ENCODE measurements at places on chromosomes 3 and 15.
A peak's percentile ranks its signal among the peaks of the same experiment; 100 is the strongest.

DNA sequence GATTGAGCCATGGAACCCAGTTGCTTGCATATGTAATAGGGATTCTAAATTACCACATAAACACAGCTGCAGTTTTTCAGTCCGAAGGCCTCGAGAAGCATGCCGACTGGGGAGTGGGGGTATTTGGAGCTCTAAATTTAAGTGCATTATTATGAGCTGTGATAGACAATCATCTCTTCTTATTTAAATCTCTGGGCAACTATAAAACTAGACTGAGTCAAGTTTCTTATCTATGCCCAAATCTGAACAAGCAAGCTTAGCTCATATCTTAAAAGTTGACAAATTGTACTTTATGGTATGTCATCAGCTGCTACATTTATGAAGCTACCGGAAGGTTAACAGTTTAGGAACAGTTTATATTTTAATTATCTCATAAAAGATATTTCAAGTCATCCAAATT is 19.5 kb upstream of the THRB start:
- DNase-seq: no peak

- DNase-seq: no peak
These were observed 37.3 kb upstream of the ATP10A start for GRCh38 chr15:25900431-25900830.

GRCh38 chr3:8848696-8849131 is 79.3 kb upstream of the OXTR start:
- DNase-seq: peak; percentile 83

DNA sequence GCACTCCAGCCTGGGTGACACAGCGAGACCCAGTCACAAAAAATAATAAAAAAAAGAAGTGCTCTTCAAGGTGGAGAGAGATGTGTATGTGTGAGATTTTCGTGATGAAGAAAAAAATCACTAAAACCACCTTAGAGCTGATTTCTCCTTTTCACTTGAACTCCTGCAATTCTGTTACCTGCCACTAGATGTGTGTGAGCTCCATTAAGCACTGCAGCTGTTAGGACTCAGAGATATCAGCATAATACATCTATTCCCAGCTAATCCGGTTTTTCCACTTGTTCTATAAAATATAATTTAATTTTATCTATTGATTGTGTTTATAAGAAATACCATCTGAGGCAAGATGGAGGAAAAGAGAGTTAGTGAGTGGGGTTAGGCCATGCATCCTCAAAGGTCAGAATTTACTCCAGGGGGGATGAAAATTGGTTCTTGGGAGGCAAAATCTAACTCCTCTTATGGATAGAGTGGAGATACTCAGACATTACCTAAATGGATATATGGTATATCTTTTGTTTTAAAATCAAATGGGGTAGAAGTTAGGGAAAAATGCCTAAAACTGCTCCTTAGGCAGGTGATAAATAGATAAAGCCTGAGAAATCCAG is 152.7 kb downstream of the IL20RB start:
- DNase-seq: peak; percentile 51

GRCh38 chr3:50604110-50604621 is 7.4 kb downstream of the CISH start:
- no peak for DNase-seq

DNA sequence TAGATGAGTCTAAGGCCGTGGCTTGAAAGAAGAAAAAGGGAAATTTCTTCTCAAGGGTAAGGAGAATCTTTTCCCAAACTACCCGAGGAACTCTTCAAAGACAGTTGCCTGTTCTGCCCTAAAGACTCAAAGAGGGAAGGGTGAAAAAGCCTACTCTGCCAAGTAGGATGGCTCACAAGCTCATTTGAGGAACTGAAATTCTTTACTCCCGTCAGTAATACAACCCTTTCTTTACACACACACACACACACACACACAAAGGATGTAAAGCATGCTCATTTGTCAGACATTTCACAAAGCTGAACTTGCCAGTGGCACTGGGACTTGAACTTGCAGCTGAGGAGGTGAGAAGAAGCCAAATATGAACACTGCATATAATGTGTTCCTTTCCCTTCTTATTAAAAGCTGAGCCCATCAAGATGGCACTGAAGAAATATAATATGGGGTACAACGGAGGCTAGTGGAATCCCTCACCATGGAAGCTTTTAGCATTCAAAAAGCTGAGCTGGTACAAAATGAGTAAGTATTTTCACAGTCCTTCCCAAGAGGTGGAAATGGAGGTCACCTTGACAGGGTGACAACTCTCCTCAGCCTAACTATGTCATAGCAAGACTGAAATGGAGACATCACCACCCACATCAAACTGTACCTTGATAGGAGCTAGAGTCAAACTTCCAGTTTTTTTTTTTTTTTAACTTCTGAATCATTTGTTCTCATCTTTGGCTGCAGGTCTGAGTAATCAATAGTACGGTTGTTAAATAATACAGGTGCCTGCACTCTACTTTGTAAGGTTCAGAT is 57.6 kb downstream of the TAFA4 start:
- DNase-seq: no peak

- DNase-seq: no peak
These were observed 107.8 kb downstream of the MEGF11 start for GRCh38 chr15:66145726-66146182.

GRCh38 chr3:190070622-190071347 is 49.9 kb downstream of the P3H2 start:
- DNase-seq: no peak

- peak; percentile 69 for DNase-seq
These were observed 216.9 kb downstream of the IGSF11 start for GRCh38 chr3:118817748-118818165.
